ENCODE measurements at places on chromosomes 12 and 14.

DNA sequence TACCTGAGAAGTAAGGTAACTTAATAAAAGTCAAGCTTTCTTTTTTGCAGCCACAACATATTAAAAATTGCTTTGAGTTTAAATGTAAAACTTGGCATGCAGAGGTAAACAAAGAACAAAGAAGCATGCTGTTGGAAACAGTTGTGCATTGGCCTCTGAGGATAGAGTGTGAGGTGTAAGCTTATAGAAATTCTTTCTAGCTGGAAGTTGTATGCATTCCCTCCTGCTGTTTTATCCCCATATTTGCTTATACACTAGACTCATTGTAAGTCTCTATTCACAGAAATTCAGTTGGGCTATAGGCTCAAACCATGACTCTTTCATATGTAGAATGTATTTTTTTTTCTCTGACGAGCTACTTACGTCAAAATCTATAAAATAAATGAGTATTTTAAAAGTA is 316.3 kb downstream of the SLC6A15 start:
- no peak for DNase-seq

GRCh38 chr12:118102070-118102469 is 1.7 kb downstream of the VSIG10 start:
- DNase-seq = no peak

- DNase-seq = peak; percentile 93
These were observed 11.1 kb upstream of the KRT7 start for GRCh38 chr12:52221912-52222457.

GRCh38 chr12:27805238-27805637 is 25.2 kb upstream of the MANSC4 start:
- DNase-seq = no peak

DNA sequence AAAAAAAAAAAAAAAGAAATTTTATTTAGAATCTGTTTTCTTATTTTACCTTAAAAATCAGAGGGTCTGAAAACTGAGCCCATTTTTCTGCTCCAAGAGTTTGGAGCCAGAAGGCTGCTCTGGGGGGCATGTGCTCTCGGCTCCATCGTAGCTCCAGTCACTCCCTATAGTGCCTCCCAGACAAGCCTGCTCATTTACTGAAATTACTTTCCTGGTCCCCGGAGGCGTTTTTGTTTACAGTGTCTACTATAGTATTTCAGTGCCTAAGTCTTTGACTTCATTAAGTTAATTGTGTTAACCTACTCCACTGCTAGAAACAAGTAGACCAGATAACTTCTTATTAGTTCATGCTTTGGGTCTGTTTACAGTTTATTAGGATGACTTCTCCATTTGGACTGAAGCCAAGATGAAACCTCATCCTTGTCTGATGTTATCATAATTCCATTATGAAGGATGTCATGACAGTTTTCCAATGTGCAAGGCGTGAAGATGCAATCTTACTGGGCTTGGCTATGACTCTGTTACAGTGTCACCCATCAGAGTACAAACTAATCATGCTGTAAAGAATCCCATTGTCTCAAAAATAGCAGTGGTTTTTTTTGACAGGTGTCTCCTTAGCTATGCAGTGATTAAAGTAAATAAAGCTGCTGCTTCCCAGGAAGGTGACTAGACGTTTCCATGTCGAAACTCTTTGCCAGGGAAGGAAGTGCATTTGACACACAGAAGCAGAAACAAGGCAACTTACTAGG is 182.3 kb downstream of the TMEM132C start:
- no peak for DNase-seq

All from activated CD8-positive, alpha-beta memory T cell treated with anti-CD3 and anti-CD28 coated beads, Interleukin-2, amount 50 U/mL, for 48 hours (primary cell).